ENCODE measurements at places on chromosomes 6 and 20.

GRCh38 chr6:88359530-88360202 lies 193.5 kb upstream of the CNR1 start:
- DNase-seq: no peak

- DNase-seq: no peak
Measured at GRCh38 chr6:13769034-13769654, 45.2 kb downstream of the MCUR1 start.

GRCh38 chr20:1376408-1377270 lies 16.2 kb downstream of the FKBP1A start:
- DNase-seq: no peak

DNA sequence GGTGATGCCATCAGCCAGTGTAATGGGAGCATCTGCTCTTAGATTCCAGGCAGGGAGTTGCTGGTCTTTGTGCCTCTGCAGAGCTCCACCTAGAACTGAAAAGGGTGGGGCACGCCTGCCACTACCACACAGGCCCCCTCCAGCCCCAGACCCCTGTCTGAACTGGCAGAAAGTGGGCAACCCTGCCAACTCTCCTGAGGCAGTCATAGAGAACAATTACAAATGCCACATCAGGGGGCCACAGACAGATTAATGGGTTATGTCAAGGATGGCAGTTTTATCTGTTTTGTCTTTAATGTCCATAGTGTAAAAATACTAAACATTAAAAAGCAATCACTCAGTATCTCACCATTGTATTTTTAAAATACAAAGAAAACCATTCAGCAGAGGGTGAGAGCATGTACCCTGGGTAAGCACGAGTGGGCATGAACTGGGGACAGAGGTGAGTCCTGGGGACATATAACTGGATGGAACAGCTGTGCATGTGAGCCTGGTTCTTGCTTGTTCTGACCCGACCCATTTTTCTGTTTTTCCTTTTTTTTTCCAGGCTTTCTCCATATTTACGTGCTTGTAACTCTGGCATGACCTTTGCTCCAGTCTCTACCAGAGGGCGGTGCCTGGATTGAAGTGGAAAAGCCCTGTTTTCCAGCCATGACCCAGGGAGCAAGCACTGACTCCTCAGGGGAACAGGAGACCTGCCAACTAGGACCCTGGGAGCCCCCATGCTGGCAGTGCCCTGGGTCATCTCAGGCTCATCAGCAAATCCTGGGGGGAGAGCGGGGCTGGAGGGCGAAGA lies 8.2 kb downstream of the TRAF3IP2 start:
- no peak for DNase-seq

- DNase-seq: no peak
Measured at GRCh38 chr6:69668916-69669315, 127.9 kb downstream of the LMBRD1 start.

DNA sequence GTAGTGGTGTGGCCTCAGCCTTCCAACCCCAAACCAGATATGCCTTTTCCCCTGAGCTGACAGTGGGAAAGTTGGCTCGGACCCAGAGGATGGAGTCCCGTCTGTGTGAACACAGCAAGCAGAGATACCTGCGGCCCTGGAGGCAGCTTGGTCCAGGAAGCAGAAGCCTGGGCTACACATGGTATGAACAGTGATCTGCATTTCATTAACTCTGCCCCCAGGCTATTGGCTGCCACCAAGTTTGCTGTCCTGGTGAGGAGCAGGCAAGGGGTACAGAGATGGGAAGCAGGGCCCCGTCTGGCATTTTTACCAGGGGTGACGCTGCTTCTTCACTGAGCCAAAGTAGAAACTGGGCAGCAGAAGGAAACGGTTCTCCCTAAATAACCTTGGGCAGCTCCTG lies 90.0 kb downstream of the EDN3 start:
- no peak for DNase-seq

GRCh38 chr6:11852061-11852651 lies 73.6 kb upstream of the ADTRP start:
- DNase-seq: no peak

GRCh38 chr20:11394145-11394833 lies 523.4 kb upstream of the BTBD3 start:
- no peak for DNase-seq

Data from stimulated activated CD8-positive, alpha-beta memory T cell treated with anti-CD3 and anti-CD28 coated beads, Interleukin-12 subunit alpha, Interleukin-12 subunit beta, amount 100 ng/mL, for 1 hour (primary cell).